ENCODE measurements at places on chromosomes 2 and 18. TPM values are rescaled to one million over a fixed set of nuclear protein-coding genes. Genes with fewer than 3 reads are reported as not detected.
A peak's percentile ranks its signal among the peaks of the same experiment; 100 is the strongest.

CPLX4 gene
- total RNA-seq: not detected

FBXO15 gene
- 2.1 TPM for total RNA-seq

TTC27 gene
- total RNA-seq: 30.1 TPM

DNA sequence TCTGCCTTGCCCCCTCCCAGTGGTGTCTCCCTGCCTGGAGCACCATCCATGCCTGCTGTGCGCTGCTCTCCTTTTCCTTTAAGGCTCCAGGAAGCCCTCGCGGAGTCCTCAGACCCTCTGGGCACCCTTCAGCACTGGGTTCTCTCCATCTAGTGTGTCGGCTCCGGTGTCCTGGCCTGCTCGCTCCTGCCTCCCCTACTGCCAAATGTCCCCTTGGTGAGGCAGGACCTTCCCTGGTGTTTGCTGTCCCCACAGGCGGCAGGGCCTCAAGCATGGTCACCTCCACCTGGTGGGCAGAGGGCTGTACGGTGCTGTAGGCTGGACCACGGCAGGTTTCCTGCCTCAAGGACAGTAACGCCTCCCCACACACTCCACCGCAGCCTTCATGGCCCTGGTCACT is 90.2 kb downstream of the DGKD start:
- no peaks in the 10 kb centered on the region for H3K27me3 ChIP-seq
- H3K27ac ChIP-seq: no peak overlapping the region
- peaks cover 21% of the 10 kb centered on the region for H3K4me1 ChIP-seq

DNA sequence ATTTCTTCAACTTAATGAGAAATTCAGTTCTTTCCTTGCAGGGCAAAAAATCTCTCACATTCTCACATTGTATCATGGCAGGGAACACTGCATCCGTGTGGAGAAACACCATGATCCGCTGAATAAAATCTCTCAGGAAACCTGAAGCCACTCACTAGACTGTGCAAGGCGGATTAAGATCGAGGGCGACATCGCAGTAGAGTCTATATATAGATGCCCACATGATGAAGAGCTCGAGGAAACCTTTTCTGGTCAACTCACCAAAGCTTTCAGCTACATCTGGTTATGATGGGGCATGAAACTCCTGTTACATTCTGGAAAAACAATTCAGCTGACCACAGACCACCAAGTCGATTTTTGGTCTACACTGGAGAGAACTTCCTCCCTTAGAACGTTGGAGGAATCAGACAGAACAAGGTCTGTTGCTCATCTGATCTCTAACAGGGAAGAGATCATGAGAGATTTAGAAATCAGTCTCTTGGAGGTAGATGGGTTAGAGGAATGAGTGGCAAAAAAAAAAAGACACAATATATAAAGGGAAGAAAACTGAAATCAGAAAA is 162.9 kb upstream of the ZNF516 start:
- peaks cover 19% of the 10 kb centered on the region for H3K4me1 ChIP-seq
- H3K4me3 ChIP-seq: no peak overlapping the region
- H3K27ac ChIP-seq: no peak overlapping the region
- H3K36me3 ChIP-seq: no peaks in the 10 kb centered on the region

- H3K36me3 ChIP-seq: peaks cover 2% of the 10 kb centered on the region
- no peak overlapping the region for H3K4me3 ChIP-seq
- H3K4me1 ChIP-seq: peaks cover 29% of the 10 kb centered on the region
- no peak overlapping the region for H3K27ac ChIP-seq
- no peaks in the 10 kb centered on the region for H3K27me3 ChIP-seq
These were observed 205.8 kb downstream of the PRKCE start for GRCh38 chr2:45857275-45857609.

CFAP65 gene
- not detected for total RNA-seq

DNA sequence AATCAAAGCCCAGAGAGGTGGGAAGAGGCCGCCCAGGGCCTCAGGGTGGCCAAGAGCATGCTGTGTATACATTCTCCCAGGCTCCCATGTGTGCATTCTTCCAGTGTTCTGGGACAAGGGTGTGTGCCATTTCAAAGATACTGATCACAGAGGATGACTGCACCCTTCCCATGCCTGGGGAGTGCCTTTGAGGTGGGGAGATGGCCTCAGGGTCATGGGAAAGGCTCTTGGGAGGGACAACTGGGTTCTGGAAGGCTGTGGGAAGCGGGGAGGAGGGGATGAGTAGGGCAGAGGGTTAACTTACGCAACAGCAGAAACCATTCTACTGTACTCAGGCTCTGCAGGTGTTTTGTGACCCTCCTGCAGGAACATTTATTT is 40.9 kb downstream of the KLHL29 start:
- no peaks in the 10 kb centered on the region for H3K27me3 ChIP-seq
- no peak overlapping the region for H3K27ac ChIP-seq
- no peak for DNase-seq

DNA sequence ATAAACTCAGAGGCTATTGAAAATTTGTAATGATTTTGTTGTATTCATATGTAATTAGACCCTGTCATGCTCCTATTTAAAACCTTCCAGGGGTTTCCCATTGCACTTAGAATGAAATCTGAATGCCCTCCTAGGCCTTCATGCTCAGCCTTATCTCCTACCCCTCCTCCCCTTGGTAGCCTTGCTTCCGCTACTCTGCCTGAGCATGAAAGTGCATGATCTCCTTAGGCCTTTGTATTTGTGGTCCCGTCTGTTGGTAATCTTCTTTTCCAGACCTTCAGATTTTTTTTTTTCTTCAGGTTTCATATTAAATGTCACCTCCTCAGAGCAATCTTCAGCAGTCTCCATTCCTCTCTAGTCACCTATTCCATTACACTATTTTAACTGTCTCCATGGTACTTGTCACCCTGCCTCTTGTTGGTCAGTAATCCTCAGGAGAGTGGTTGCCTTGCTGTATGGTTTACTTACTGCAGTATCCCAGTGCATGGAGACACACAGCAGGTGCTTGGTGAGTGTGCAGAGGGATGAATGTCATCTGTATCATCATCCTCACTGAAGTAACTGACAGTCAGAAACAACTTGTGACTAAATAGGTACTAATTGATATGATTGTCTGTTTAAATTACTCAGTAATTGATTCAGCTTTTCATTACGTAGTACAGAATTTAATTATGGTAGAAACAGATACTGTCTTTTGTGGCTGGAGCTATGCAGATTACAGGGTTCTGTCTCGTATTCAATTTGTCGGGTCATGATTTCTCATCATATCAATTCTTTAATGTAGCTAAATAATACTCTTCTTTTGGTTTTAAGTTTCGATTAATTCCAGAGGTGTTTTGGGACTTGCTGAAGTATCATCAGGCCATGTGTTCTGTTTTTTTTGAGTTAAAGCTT is 63.9 kb downstream of the PHLPP1 start:
- peaks cover 42% of the 10 kb centered on the region for H3K4me1 ChIP-seq
- peaks cover 2% of the 10 kb centered on the region for H3K36me3 ChIP-seq
- no peaks in the 10 kb centered on the region for H3K27me3 ChIP-seq

KCNG3 gene
- total RNA-seq: 1.5 TPM

DNA sequence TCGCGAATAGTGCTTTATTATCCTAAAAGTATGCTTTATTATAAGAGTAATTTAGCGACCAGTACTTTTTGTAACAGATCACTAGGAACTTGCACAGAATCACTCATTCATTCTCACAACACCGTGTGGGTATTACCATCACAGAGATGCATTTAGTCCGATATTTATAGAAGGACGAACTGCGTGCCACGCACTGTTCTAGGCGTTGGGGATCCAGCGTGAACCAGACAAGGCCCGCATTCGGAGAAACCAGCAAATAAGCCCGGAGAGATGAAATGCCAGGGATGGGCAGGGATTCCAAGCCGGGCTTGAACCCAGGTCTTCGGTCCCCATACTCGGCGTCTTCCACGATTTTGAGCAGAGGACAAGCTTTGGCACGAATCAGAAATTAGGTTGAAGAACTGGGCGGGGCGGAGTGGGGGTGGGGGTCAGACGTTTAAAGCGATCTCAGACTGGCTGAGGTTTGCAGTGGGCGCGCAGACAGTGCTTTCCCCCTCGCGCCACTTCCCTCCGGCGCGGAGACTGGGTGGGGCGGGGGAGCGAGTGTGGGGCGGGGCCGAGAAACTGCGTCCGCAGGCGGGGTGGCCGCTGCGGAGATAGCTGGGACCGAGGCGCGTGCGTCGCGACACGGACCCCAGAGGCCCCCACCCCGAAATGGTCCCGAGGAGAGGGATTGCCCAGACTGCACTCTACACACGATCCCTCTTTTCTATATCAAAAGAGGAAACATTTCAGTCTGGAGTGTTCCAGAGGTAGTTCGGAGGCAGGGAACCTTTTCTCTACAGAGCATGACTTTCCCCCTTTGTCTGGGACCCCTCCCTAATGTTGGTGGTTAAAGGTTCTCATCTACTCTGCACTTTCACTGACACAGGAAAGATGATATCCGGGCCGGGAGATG is 1.1 kb upstream of the CXCR4 start:
- peak; percentile 97 for DNase-seq
- peak overlapping the region; percentile 95 for H3K27ac ChIP-seq
- peak overlapping the region; percentile 96 for H3K4me3 ChIP-seq
- H3K36me3 ChIP-seq: peaks cover 22% of the 10 kb centered on the region
- H3K4me1 ChIP-seq: peaks cover 52% of the 10 kb centered on the region

DNA sequence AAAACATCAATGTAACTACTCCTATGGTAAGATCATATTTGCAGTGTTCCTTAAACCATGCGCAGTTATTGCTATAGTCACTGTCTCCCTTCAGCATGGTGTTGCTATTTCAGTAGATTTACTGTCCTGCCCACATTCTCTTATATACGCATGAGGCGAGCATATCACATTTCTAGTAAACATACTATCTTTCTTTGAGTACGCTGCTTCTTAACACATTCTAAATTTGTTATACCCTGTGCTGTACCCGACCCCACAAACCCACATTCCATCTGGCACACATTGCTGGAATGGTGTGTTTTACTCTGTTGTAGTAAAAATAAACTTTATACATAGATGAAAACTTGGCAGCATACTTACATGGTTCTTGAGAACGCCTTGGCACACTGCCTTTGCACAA is 163.3 kb downstream of the QPCT start:
- no peak overlapping the region for H3K27ac ChIP-seq
- H3K36me3 ChIP-seq: no peaks in the 10 kb centered on the region
- no peaks in the 10 kb centered on the region for H3K4me1 ChIP-seq
- no peak overlapping the region for H3K4me3 ChIP-seq
- no peak for DNase-seq
- no peaks in the 10 kb centered on the region for H3K27me3 ChIP-seq

DNA sequence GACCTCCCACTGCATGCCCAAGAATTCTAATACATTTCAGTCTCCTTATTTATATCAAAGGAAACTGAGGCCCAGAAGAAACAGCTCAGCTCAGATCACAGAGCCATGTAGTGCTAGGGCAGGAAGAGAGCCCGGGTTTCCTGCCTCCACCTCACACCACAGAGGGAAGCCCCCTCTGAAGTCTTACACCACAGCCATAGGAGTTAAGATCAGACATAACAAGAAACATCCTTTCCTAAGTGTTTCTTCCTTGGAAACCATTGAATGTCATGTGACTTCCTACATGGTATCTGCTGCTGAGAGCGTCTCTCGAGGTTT is 102.1 kb downstream of the MTCL1 start:
- H3K27ac ChIP-seq: no peak overlapping the region
- H3K4me1 ChIP-seq: peaks cover 15% of the 10 kb centered on the region
- DNase-seq: peak; percentile 17
- H3K27me3 ChIP-seq: no peaks in the 10 kb centered on the region
- H3K36me3 ChIP-seq: no peaks in the 10 kb centered on the region

SEPTIN10 gene
- total RNA-seq: 0.49 TPM

DNA sequence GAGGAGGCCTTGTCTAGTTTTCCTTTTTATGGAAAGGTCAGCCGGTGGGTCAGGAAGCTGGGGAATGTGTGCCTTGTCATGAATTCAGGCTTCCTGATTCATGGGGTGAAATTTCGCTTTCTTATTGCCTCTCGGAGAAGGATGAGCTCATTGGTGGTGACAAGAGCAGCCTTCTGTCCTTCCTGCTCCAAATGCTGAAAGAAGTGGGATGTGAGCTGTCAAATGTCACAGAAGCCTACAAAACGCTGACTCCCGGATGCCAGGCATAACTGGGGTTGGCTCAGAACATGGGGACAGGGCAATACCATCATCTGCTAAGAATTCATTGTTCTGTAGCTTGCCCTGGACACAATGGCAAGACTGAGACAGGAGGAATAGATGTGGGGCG is 55.8 kb upstream of the FAM136A start:
- H3K4me1 ChIP-seq: no peaks in the 10 kb centered on the region
- H3K36me3 ChIP-seq: no peaks in the 10 kb centered on the region
- DNase-seq: no peak
- no peak overlapping the region for H3K4me3 ChIP-seq

ZNF142 gene
- 30.4 TPM for total RNA-seq

- peaks cover 1% of the 10 kb centered on the region for H3K27me3 ChIP-seq
- no peak overlapping the region for H3K4me3 ChIP-seq
- H3K27ac ChIP-seq: no peak overlapping the region
These were observed 176.4 kb upstream of the MYT1L start for GRCh38 chr2:2507417-2507997.

Measured in activated CD8-positive, alpha-beta T cell treated with anti-CD3 and anti-CD28 coated beads for 36 hours (primary cell).